ENCODE measurements at places on chromosomes 7 and 10. TPM values are rescaled to one million over a fixed set of nuclear protein-coding genes. Genes with fewer than 3 reads are reported as not detected.

- peak; percentile 45 for DNase-seq
These were observed 1.8 kb downstream of the TRPV6 start for GRCh38 chr7:142883571-142884285.

Gene PSMC2
- 105 TPM for total RNA-seq

Gene RAPGEF5
- 61.5 TPM for total RNA-seq

GRCh38 chr10:83965473-83965872 is 173.8 kb upstream of the GHITM start:
- DNase-seq: no peak

DNA sequence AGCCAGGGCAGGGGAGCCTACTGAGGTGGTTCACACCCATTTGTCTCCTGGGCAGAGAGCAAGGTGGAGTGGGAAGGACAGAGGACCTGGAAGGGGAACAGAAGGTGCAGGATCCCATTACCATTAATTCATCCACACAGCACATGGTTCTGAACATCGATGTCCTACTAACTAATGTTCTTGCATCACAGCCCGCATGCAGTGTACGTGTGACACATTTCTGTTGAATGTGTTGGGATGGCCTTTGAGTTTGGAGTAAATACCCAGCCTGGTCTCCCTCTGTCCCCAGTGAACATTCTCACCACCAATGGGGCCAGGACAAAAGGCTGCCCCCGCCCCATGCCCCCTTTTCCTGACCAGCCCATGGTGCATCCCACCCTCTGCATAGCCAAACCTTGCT is 46.3 kb downstream of the FAM241B start:
- peak; percentile 12 for DNase-seq

GRCh38 chr10:31319602-31320549 is 860 bp downstream of the ZEB1 start:
- peak; percentile 82 for DNase-seq

Gene WASL
- 58.1 TPM for total RNA-seq

DNA sequence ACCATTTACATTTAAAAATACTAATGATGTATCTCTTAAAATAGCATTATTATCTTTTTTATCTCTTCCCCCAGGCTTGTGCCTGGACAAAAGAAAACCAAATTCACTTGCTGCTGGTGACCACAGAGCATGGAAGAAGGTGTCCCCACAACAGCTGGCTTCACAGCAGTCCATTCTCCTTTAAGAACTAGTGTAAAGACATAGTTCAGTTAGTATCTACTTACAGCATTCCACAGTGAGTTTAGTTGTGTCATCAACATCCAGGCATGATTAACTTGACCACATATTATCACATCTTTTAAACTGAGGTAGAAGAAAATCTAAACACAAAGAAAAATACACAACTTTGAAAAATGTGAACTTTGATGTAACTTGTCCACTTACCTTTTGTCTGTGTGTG is 55.0 kb downstream of the LRRC17 start:
- DNase-seq: no peak

Gene PTPN20
- total RNA-seq: 1.3 TPM

DNA sequence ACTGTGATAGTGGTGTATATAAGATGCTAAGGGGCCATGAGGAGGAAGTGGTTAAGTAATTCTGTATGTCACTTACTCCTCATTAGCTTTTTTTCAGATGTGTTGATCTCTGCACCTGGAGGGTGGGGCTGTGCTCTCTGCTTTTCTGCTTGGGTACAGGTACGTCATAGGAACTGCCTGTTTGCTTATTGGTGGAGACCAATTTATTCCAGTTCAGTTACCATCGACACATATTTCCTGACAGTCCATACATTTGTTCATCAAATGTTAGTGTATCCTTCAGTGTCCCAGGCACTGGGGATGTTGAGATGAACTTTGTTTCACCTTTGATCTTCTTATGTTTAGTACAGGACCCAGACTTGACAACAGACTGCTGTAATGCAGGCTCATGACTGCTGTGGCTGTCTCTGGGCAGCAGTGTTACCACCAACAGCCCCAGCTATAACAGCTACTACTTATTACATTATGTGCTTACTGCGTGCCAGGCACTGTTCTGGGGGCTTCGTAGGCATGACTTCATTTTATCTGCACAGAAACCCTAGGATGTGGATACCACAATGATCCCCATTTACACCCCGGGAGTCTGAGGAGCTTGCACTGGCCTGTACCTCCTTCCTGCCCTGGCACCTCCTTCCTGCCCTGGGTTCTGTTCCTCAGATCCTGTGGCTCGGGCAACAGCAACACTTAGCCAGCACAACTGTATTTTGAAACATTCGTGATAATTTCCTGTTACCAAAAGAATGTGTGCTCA is 87.4 kb downstream of the BUB3 start:
- no peak for DNase-seq

Gene CNNM1
- 0.24 TPM for total RNA-seq

- no peak for DNase-seq
These were observed 72.3 kb downstream of the HIBADH start for GRCh38 chr7:27590416-27590815.

Gene KAZALD1
- 9.3 TPM for total RNA-seq

Gene GPR85
- total RNA-seq: 0.24 TPM

DNA sequence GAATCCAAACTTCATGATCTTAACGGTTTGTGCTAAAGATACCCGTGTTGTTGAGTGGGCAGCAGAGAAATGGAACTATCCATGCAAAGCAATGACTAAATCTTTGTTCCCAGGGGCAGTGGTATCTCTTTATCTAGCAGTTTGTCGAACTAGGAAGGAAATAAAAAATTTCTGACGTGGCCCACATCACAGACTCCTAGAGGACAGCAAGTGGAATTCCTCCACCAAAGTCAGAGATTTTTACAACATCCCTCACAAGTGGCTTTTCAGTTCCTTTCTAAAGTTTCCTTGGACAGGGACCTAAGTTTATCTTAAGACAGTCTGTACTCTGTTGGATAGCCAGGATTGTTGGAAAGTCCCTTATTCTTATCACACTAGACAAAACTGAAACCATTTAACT is 136.0 kb downstream of the RAPGEF5 start:
- DNase-seq: no peak

Measured in posterior vena cava (tissue), 2 donors.